ENCODE measurements at places on chromosomes 13 and 19.

DNA sequence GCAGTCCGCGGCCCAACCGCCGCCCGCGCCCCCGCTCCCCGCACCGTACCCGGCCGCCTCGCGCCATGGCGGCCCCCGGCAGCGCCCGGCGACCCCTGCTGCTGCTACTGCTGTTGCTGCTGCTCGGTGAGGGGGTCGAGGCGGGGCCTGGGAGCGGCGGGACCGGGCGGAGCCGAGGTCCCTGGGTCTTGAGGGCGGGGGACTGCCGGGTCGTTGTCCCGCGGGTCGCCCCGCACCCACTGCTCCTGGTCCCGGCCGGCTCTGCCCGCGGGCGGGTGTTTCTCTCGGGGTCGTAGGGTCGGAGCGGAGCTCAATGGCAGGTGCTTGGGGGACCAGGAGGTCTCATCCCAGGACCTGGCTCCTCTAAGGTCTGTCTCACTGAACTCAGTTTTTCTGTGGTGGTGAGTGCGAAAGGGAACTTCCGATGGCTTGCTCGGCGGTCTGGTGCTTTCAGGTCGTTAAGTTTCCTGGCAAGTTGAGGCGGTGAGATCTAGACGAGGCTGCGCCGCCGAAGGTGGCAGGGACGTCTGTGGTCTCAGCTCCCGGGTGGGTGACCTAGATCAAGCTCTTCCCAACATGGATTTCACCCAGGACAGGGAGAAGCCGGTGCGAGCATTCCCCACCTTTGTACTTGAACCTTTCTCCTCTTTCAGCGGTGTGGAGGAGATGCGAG is 467 bp downstream of the LAMP1 start:
- DNase-seq = no peak

- no peak for DNase-seq
These were observed 1203.3 kb downstream of the UQCRFS1 start for GRCh38 chr19:28009696-28010095.

GRCh38 chr13:52848455-52849195 is at the start of gene PCDH8:
Gene PCDH8 (minus strand): TSS chr13:52848640. CDS start chr13:52848436, 204 bp downstream.
- DNase-seq = peak; percentile 85

DNA sequence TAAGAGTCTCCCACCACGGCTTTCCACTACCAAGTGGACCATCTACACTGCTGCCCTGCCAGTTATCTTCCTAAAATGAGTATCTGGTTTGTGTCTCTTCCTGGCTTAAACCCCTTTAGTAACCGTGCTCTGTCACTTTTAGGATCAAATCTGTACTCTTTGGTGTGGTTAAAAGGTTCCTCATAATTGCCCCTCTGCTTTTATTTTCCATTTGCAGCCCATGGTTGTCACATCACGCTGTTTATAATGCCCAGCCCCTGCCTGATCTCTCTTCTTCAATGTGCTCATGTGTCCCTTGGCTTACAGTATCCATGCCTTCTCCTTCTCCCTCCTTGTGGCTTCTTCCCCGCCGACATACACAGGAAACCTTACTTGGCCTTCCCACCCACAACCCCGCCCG is 100.1 kb downstream of the DGKH start:
- no peak for DNase-seq

GRCh38 chr13:80740071-80740470 is 399.1 kb upstream of the SPRY2 start:
- no peak for DNase-seq

GRCh38 chr19:48473161-48473966 is 4.2 kb downstream of the CYTH2 start:
- DNase-seq = no peak

DNA sequence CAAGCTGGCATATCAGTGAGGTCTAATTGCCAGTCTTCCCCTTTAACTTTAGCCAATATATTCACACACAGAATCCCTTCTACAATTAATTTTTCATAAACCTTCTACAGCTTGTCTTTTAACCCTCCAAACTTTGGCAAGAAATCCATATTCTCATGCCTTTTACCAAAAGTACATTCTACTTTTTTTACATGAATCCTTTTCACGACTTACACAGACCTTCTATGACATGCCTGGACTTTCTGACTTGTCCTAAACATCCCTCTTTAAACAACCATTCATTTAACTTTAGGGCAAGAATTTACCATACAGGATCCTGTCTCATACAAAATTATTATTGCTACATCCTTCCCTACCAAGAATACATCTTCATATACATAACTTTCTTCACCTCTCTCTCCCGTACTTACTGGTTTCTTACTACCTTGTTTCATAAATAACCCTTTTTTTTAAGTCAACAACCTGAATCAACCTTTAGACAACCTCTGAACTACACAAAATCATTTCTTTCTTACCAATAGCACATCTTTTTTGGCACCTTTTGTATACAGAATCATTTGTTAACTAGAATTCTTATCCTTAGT is 23.5 kb downstream of the ZNF544 start:
- no peak for DNase-seq

DNA sequence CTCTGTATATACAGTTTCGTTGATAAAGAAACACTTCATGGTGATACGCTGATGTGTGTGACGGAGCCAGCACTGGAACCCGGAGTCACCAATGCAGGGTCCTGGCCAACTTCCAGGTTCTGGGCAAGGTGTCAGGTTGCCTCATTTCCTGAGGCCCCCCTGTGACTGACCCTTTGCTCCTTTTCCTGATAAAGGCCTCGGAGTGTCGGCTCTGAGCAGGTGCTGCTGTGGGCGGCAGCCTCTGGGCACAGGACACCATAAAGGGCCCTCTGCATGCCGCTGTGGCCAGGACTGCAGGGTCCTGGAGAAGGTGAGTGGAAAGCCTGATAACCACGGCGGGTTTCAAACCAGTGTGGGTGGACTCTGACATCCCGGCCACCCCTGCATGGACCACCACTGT is 17.3 kb upstream of the MYDGF start:
- peak; percentile 41 for DNase-seq

DNA sequence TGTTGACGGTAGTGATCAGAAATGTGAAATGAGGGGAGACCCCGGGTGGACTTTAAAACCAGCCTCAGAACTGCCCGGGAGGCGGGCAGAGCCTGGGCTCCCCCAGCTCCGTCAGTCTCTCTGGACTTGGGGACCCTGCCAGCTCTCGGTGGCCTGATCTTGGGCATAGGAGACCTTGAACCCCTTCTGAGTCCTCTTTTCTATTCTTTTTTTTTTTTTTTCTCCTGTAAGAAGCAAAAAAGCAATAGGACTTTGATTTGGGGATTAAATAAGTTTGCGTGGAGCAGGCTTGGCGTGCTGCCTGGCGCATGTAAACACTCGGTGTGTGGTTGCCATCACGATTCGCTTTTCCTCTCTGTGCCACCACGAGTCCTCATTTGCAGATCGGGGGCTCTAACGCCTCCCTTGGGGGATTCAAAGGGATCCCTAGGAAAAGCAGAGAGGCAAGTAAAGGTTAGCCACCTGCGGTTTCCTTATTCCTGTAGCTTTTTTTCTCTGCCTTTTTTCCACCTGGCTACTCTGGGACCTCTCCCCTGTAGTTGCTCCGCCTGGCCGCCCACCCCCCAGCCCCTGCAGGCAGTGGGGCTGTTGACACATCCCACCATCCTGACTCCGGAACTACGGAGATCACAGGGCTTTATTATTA is 1.3 kb downstream of the SAFB start:
- DNase-seq = no peak

DNA sequence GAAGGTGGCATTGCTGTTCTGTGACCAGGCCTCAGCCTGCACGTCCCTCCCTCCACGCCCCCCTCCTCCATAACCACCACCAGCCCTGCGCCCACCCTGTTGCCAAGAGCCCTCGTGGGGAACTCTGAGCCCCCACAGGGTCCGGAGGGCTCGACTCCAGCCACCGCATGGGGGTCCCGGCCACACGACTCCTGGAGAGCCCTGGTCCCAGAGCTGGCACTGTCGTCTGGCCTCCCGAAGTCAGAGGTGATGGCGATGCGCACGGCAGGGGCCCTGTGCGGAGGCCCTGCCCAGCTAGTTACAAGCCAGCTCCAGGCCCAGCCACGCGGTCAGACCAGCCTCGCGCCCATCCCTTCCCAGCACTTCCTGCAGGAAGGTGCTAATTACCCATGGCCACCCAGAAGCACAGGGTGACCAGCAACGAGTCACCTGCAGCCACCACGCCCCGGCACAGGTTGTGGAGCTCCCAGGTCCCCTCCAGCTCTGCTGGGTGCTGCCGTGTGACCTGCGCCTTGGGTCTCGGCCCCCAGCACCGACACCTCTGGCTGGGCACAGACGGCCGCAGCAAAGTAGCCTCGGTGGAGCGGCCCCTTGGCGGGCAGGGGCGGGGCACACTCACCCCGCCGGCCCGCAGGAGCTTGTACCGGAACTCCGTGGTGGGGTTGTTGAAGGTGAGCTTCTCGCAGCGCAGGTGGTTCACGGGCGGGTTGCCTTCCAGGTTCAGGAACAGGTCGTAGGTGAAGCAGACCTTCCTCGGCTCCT is 49.6 kb downstream of the MLLT1 start:
- DNase-seq = no peak

GRCh38 chr19:28420811-28421550 is 792.0 kb downstream of the UQCRFS1 start:
- no peak for DNase-seq

- DNase-seq = no peak
These were observed 86.3 kb downstream of the NBEA start for GRCh38 chr13:35028338-35028867.

DNA sequence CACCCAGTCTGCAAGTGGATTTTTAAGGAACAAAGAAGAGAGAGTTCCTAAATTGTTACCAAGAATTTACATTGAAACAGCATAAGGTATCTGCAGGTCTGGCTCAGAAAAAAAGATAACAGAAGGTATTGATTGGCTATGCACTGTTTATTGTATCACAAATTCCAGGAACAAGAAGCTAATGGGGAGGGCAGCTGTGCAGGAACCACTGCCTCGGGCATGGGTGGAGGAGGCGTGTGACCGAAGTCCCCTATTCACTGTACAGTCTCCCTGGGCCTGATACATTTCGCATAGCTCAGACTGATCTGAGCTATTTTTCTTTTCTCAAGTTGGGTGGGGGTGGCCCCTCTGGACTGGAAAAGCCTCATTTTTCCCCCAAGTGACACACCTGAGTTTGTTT is 11.7 kb downstream of the NECTIN2 start:
- no peak for DNase-seq

GRCh38 chr19:46607448-46607841 is 6.3 kb downstream of the CALM3 start:
- DNase-seq = no peak

DNA sequence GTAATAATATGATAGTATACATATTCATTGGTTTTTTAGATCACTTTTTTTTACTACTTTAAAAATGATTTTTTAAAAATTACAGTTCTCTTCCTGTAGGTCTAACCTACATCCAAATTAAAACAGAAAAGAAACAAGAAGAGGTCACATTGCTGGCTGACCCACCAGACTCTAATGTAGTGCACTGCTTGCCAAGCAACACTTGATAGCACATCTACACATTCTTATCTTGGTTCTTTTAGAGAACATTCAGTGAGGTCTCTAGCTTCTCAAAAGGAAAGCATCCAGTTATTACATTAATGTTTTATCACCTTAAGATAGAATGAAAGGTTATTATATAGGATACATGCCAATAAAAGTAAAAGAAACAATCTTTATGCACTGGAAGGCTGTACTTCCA is 35.6 kb downstream of the NDFIP2 start:
- DNase-seq = no peak

DNA sequence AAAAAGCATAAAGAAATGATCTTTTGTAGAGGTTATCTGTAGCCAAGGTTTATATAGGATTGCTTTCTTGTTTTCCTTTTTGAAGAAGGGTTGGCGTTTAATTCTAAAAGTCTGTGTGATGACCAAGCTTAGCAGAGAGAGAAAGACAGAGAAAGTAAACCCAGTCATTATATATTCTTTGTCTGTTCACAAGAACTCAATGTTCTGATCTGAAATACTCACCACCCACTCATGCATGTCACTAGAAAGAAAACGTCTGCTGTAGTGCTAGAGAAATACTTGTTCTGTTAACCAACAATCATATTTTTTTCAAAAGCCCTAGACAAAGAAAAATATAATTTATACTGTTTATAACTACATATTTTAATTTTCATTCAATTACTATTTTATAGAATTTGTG is 173.7 kb upstream of the SLITRK5 start:
- DNase-seq = no peak

DNA sequence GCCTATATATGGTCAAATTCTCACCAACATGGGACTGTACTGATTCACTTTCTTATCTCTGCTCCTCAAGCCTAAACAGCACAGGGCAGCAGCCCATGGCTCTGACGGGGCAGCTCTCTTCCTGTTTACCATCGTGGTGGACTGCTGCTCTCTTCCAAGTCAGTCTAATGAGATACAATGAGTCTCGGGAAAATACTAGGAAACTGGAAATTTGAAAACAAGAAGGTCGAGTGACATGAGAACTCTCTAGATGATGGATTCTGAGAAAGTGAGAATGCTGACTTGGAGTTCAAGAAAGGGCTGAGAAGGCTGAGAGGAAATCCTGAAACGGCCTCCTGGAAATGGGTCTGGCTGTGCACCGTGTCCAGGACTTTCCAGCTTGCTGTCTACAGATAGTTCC is 122.8 kb upstream of the ARGLU1 start:
- no peak for DNase-seq

DNA sequence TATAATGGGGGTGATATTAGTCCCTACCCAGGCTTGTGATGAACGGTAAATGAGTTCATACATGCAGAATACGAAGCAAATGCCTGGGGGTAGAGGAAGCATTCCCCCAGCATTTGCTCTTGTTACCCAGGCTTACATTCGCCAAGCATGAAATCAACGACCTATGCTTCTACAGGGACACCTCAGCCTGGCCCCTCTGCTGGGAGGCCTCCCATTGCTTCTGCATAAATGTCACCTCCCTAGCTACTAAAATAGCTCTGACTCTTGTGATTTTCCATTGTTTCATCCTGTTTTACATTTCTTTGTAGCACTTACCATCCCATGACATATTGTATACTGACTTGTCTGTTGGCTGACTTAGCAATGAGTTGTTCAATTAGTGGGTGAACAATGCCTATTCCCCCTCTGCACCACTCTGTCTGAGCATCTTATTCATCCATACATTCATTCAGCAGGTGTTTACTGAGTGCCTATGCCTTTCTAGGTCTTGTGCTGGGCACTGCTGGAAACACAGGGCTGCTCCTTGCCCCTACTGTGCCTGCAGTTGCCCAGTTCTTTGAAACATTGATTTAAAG is 47.0 kb downstream of the SPTBN4 start:
- DNase-seq = no peak

- DNase-seq = no peak
These were observed 5.0 kb downstream of the DCUN1D2 start for GRCh38 chr13:113485545-113485944.

- DNase-seq = no peak
These were observed 5.4 kb downstream of the CD320 start for GRCh38 chr19:8302734-8303133.

DNA sequence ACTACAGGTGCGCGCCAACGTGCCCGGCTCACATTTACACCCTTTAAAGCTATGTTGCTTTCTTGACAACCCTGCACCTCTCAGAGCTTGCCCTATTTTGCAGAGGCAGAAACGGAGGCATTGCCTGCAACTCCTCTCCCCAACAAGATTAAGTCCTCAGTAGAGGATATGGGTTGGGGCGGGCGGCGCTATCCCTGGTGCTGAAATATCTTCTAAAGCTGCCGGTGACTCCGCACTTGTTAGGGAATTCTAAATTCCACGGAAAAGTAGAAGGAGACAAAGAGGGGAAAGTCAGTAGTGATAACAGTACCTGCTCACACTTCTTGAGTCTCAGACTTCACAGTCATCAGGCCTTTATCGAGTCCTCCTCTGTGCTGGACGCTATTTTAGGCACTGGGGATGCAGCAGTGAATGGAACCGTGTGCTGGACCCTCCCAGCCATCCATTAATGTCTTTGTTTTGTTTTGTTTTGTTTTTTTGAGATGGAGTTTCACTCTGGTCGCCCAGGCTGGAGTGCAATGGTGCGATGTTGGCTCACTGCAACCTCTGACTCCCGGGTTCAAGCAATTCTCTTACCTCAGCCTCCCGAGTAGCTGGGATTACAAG is 18.0 kb downstream of the SLC5A5 start:
- DNase-seq = no peak
